ENCODE measurements at places on chromosomes 1 and 21.

GRCh38 chr1:169588785-169589485 lies 2.7 kb upstream of the F5 start:
- no peak for DNase-seq

DNA sequence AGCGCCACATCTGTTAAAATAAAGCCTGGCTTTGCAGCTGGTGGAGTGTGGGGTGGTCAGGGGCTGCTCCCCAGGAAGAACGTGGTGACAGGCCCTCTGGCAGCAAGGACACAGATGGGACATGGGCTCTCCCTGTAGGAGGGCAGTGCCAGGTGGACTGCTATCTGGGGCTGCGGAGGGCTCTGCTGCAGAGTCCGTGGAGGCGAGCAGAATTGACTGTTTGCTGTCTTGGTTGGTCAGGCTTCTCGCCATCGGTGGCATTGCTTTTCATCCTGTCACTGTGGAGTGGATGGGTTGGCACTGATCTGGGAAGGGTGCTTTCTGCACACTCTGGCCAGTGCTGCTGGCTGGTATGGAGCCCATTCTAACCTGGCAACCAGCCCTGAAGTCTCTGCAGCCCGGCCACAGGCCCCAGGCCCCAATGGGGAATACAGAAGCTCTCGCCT lies 103.0 kb downstream of the LAMC2 start:
- DNase-seq: no peak

DNA sequence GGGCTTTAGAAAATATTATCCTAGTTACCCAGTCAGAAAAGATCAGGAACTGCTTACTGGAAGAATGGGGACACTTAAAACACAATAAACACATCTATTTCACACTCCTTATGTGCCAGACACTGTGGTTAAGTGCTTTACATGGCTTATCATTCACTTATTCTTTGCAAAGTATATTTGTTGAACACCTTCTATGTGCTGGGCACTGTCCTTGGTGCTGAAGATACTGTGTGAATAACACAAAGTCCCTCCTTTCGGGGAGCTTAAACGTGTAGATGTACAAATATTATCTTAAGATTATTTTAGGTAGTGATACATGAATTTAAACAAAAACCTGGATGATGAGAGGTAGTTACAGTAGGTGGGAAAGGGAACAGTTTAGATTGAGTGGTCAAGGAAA lies 169.3 kb downstream of the ST6GALNAC5 start:
- DNase-seq: no peak

GRCh38 chr1:56655991-56656613 lies 11.0 kb downstream of the PRKAA2 start:
- DNase-seq: no peak

GRCh38 chr1:12457771-12458170 lies 160.2 kb downstream of the DHRS3 start:
- no peak for DNase-seq

DNA sequence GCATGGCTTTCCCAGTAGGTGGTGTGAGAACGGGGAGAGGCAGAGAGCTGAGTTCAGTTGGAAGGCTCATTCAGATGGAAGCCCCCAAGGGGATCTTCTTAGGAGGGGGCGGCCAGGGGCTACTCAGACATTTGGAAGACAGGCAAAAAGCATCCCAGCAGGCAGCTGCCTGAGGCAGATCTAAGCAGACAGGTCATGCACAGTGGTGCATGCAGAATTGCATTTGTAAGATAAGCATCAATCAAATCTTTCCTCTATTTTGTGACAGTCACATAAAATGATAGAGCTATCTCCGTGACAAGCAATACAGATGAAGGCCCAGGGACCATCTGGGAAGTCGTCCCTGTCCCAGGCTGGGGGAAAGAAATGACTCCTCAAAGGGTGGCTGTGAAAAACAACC lies 3.8 kb downstream of the RAB3B start:
- no peak for DNase-seq

DNA sequence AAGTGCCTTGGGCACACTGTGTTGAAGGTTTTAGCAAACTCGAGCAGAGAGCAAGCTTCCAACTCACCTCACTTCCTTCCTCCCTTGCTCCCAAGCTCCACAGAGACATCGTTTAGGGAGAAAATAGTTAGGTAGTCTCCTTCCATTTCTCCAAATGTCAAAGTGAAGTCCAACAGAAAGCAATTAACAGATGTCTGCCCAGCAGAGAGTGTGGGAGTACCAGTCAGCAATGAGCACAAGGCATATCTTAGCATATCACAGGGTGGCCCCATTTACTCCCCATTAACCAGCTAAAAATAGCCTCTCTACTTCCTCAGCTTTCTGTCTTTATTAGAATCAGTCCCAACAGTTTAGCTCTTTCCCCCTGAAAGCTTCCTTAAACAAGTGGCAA lies 334.2 kb upstream of the CAMK1G start:
- no peak for DNase-seq

DNA sequence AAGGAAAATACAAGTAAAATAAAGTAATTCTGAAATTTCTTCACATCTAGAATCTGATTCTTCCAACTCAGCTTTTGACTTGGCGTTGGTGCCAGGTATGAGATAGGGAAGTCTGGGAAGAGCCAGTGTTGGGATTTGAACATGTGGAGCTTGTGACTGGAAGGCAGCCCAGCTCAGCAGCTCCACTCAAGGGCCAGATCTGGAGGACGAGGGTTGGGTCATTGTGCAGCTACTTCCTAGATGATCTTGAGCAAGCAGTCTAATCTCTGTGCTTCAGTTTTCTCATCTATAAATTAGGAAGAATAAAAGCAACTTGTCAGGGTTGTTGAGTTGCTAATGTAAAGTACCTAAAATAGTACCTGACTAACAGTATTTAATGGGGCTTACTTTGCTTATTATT lies 5.0 kb downstream of the ADARB1 start:
- DNase-seq: no peak

DNA sequence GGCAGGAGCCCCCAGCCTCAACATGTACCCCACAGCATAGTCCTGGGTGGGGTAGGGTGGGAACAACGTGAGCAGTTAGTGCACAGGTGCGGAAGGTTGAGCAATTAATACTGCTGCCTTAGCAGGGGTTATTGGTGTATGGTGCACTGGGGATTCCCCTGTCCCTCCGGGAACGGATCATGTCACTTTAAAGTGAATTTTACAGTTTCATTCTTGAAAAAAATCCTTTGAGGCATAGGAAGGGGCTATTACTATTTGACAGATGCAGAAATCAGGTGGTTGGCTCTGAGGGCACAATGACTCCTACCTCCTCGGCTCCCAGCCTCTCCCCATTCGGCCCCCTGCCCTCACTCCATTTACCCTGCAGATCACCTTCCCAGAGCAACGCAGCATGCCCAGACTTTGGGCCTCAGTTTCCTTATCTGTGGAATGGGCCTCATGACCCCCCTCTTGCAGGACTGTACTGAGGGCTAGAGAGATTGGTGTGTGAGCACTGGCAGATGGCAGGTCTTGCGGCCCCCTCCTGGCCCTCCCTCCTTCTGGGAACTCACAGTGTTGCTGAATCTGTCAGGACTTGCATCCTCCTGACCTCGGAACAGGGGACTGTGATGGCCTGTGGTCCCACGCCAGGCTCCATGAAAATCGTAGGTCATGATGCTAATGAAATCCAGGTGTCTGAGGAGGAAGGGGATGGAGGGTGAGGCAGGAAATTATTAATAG lies 5.1 kb upstream of the MYBPH start:
- no peak for DNase-seq

GRCh38 chr1:158819461-158820443 lies 11.4 kb upstream of the MNDA start:
- no peak for DNase-seq

DNA sequence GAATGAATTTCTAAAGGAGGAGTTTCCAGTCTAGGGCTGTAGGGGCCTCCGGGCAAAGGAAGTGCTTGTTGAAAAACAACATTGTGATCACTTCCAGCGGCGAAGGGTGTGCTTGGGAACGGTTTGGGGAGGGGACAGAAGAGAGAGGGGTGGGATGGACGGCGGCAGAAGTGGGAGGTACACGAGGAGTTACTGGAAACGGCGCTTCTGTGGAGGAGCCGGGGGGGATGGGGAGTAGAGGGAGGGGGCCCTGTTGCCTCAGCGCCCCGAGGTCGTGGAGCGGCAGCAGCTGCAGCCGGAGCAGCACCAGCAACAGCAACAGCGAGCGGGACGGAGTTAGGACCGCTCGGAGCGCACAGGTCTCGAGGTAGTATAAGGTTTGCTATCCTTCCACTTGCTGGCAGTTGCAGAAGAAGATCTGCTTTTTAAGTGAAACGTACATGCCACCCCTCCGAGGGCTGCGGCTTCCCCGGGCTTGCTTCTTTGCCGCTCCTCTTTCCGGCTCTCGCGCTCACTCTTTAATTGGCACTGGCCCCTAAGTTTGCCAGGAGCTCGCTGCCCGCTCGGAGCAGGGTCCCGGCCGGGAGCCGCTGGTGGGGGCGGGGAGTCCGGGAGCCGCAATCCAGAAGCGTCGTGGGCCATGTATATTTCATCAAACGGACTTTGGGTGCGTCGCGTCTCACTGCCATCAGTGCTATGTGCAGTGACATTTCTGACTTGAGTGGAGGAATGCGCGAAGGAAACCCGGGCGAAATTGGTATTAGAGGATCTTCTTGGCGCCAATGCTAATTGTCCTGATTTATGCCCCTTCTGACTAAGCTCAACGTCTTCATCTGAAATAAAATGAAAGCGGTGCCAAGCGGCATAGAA lies 771 bp upstream of the NTNG1 start:
- DNase-seq: peak; percentile 14
